ENCODE measurements at places on chromosomes 3 and 15.

DNA sequence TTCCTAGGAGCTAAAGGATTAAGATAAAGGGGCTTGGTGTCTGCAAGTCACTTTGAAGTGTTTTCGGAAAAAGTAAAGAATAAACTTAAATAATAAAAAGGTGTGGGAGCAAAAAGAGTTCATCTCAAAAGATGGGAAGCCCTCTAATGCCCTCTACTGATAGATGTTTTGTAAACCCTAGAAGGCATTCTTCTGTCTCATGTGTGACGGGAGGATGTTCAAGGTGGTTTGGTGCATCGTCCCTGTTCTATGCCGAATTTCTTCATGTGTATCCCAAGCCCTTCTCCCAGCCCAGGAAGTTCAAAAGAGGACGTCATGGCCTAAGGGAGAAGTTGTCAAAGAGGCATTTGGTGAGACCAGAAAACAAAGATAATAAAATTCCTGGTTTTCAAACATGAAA lies 37.2 kb downstream of the CCK start:
- no peak for DNase-seq

- no peak for DNase-seq
Measured at GRCh38 chr3:133675631-133676335, 14.0 kb upstream of the TOPBP1 start.

- no peak for DNase-seq
Measured at GRCh38 chr3:66399529-66400232, 101.1 kb downstream of the LRIG1 start.

DNA sequence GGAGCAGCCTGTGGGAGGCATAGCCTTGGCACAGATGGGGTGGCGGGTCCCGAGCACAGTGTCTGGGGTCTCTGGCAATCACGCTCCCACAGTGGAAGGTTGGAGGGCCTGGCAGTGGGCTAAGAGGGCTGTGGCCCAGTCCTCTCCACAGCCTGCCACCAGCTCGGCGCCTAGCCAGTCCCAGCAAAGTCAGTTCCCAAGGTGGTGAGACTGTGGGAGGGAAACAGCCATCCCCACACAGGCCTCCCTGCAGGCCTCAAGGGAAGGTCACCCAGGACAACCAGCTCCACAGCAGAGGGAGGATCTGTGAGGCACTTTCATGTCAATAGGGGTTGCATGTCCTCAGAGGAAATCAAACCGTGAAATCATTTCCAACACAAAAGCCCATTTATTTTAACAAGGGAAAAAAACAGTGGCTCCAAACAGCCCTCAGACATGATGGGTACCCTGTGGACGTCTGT lies 27.6 kb upstream of the LIMD1 start:
- DNase-seq = no peak

DNA sequence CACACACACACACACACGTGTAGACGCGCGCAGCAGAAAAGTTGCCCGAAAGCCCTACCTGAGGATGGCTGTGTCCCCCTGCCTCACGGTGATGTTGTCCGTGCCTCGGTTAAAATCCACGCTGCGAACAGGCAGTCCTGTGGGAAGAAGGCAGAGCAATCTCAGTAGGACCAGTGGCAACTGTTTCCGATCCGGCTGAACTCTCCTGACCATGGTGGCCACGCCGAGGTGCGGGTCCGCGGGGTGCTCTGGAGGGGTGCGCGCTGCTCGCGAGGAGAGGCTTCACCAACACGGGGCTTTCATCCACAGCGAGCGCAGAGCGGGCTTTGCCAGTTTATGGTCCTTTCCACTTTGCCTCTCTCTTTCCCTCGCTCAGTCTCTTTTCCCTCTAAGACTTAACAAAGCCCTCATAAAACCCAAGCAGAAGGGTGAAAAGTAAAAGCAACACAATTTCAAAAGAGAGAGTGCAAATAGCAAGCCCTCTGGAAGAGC lies 422 bp downstream of the LSAMP start:
- peak; percentile 31 for DNase-seq

GRCh38 chr3:21745966-21746365 lies 5.0 kb downstream of the ZNF385D start:
- no peak for DNase-seq

DNA sequence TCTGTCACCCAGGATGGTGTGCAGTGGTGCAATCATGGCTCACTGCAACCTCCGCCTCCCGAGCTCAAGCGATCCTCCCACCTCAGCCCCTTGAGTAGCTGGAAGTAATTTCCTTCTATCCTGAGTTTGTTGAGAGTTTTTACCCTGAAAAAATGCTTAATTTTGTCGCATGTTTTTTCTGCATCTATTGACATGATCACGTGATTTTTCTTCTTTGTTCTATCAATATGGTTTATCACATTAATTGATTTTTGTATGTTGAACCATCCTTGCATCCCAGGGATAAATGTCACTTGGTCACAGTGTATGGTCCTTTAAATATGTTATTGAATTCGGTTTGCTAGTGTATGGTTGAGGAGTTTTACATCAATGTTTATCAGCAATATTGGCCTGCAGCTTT lies 11.9 kb upstream of the OR5K4 start:
- DNase-seq = no peak

GRCh38 chr15:79436037-79436780 lies 4.1 kb downstream of the MINAR1 start:
- DNase-seq = no peak
